Left ventricle myocardium inferior (tissue), 1 donor: ENCODE measurements at places on chromosomes 5 and 9.

- no peak for DNase-seq
Observed at GRCh38 chr5:91031402-91031752, 351.7 kb downstream of the ARRDC3 start.

DNA sequence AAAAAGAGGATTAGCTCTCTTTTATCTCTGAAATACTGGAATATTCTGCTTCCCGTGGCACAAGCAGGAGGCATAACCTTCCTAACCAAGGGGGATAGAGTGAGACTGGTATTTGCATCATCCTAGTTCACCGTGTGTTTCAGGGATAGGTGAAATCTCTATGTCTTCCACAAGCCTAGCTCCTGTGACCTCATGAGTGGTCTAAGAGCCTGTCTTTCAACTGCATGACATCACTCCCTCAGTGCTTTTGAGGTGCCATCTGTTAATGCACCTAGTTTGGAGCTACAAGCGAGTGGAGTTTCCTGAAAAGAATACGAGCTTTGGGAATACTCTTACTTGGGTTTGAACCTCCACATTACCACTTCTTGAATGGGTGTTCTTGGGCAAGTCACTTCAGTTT, 181.8 kb downstream of the PAPPA start:
- no peak for DNase-seq

DNA sequence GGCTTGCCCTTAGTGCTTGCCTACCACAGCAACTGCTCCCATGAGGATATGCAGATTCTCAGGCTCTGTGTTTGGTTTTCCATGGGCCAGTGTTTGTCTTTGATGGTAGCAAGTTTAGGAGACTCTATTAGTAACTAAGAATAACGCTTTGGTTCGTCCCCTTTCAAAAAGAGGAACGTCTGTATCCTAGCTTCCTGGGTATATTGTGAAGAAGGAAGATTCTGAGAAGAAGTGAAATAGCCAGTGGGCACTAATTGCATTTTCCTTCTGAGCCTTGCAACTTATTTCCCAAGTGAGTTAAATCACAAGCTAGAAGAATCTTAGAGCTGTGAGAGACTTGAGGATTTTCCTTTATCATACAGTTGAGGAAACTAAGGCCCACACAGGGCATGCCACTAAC, 376.8 kb downstream of the PIK3R1 start:
- no peak for DNase-seq

- no peak for DNase-seq
Observed at GRCh38 chr5:135709208-135709575, 125.3 kb upstream of the SLC25A48 start.

DNA sequence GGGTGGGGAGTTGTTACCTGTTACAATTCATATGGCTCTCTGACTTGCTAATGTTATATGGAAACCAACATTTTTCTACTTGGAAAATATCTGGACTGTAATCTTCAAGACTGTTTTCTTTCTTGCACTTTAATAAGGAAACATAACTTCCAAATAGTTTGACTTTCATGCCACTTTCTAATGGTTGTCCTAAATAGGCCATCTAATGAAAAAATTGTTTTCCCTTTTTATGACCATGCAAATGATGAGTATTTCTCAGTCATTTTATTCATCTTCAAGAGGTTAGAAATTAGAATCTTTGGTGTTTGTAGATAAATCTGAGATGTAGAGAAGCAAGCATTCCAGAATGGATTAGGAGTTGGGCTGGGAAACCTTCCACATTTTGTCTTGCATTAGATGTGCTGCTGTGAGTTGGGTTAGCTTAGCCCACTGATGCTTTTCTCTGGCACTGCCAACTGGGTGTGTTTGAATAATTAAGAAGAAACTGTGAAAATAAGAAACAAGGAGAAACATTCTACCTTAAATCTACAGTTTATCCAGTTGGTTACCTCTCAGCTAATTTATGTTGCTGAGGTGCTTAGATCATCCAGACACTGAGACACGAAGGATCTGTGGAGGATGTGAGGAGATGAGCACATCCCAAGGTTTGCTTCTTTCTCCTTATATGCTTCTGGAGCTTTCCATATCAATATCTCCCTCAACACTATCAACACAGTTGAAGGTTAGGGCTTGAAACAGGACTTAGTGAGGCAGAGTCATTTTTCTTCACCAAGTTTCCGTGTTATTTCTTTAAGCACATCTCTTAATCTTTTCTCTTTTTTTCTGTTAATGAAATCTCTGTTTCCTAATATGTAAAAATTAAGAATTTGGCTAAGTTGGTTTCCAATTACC, 2.7 kb downstream of the RASGRF2 start:
- no peak for DNase-seq

GRCh38 chr5:61000887-61001286, 55.9 kb downstream of the NDUFAF2 start:
- DNase-seq, result no peak

- no peak for DNase-seq
Observed at GRCh38 chr9:8259028-8259427, 459.4 kb upstream of the DMAC1 start.

- no peak for DNase-seq
Observed at GRCh38 chr9:20786807-20787206, 102.7 kb downstream of the FOCAD start.

- no peak for DNase-seq
Observed at GRCh38 chr9:124541824-124542223, 34.6 kb upstream of the NR5A1 start.

DNA sequence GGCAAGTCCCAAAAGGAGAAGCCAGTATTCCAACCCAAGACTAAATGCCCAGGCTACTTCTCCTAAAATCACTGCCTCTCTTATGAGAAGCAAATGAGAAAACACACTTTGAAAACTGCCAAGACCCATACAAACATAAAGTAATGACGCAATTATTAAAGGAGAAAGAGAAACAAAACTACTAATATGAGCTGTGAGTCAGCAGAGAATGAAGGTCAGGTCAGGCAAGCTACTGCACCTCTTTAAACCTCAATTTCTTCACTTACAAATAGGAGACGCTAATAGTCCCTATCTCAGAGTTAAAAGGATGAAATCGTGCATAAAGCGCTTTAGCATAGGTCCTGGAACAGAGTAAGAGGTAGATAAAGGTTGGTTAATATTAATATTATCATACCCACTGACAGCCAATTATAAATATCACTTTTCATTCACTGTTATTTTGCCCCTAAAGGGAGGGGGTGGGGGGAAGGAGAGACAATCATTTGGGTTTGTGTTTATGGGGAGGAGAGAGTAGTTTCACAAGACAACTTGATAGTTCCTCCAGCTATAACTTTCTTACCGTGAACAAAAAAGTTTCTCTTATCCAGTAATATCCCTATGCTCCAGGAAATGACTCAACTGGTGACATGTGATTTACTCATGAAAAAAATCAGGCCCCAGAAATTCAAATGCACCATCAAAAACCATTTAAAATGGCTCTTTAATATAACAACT, 3.6 kb downstream of the PSMB7 start:
- no peak for DNase-seq

- no peak for DNase-seq
Observed at GRCh38 chr5:23234197-23234596, 273.2 kb upstream of the PRDM9 start.

- DNase-seq, result no peak
Observed at GRCh38 chr5:109041317-109041716, 293.6 kb downstream of the FER start.

DNA sequence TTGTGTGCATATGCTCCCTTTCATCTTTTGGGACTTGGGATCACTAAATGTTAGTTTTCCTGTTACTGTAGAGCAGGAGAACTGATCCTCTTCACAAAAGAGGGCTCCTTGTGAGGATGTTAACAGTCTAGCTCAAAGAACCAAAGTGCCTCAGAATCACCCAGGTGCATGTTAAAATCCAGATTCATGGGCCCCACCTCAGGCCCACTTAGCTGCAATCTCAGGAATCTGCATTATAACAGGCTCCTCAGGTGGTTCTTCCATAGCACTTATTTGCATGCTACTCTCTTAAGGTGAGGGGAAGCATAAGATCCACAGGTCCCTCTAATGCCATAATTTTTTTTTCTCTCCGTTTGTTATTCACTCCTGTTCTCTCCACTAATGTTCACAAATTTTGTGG, 14.8 kb upstream of the MEF2C start:
- no peak for DNase-seq

GRCh38 chr9:16348531-16348930, 521.9 kb downstream of the BNC2 start:
- no peak for DNase-seq

GRCh38 chr9:83382421-83382820, 155.8 kb downstream of the FRMD3 start:
- no peak for DNase-seq

- no peak for DNase-seq
Observed at GRCh38 chr9:93996863-93997262, 41.7 kb upstream of the BARX1 start.

- DNase-seq, result no peak
Observed at GRCh38 chr5:81717860-81718259, 33.0 kb downstream of the SSBP2 start.

DNA sequence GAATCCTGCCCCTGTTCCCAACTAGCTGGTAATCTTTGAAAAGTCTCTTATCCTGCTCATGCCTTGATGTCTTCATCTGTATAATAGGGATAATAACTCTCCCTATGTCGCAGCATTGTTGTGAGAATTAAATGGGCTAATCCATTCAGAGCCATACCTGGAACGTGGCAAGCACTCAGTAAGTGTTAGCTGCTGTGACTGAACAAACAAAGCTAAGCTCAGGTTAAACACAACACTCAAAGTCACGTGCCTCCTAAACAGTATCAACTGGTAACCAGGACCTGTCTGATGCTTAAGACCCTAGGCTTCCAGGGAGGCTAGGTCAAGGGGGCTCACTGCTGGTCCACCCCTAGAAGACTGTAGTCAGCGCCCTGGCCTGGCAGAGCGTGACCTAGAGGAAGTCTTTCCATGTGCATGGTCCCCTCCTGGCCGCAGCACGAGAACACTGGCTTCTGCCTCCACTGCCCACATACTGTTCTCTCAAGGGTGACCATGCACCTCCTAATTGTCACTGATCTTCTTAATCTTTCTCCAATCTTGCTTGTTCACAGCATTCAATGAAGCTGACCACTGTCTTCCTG, 211.1 kb downstream of the TTLL11 start:
- DNase-seq, result no peak

DNA sequence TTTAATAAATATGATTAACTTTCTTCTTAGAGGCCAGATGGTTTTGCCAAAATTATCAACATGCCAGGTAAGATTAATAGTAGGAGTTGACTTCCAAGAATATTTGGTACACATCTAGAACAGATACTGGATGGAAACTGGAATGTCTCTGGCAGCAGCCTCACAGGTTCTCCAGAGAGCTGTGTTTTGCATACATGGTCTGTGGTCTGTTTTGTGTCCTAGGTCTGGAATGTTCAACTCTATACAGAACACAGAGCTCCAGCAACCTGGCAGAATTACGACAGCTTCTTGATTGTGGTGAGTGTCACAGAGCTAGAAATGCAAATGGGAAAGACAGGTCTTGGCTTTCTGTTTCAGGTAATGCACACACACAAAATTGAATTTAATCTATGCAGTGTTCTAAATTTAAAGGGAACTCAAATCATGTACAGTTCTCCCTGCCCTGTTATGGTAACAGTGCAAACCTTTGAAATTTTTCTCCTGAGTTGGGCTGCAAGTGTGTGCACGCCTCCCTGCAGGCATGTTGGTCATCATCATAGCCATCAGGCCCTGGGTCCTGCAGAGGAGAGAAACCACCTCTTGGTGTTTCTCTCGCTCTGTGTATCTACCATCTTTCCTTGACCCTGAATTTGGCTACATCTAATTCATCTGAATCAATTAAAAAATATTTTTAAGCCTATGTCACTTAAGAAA, 58.3 kb downstream of the PIK3R1 start:
- DNase-seq, result no peak

DNA sequence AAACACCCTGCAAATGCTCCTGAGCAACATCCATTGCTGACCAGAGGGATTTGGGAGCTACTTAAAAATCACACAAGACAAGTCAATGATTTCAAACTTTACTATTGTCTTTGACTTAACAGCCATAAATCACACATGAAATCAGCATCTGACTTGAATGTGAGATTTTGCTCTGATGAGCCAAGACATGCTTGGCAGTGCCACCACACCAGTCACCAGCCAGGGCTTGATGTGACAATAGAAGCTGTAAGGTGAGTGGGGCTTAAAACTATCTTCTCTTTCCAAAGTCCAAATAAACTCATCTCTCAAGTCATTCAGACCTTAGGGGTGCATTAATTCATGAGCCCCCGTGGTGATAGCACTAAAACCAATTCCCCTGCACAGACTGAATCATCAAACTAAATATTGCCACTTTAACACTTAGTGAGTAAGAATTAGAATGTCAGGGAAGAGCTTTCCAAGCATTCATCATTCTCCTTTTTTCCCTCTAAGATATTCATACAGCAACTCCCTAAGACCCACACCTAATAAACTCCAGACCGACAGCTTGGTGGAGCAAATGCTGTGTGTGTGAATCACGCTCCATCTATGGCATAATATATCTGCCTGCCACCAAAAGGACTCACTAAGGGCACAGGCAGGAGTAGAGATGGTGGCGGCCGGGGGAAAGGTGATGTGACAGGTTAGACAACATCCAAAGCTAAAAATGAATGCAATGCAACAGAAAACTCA, 119.4 kb downstream of the SPOCK1 start:
- no peak for DNase-seq

GRCh38 chr5:53008751-53009150, 19.6 kb downstream of the ITGA2 start:
- DNase-seq, result no peak

DNA sequence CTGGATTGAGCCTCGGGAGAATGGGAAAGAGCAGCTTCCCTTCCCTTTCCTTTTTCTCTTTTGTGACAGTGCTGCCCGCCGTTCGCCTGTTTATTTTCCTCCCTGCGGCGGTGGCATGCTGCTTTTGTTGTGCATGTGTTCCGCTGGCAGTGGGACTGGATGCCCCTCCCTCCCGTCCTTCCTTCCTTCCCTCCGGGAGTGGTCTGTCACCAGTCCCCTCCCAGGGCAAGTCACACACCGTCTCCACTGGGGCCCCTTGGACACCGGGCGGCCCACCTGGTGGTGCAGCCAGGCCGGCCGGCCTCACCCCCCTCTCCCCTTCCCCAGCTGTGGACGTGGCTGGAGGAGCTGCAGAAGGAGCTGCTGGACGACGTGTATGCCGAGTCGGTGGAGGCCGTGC, 214.7 kb downstream of the TRIO start:
- no peak for DNase-seq

- DNase-seq, result no peak
Observed at GRCh38 chr5:68528821-68529273, 313.3 kb downstream of the PIK3R1 start.

GRCh38 chr9:116174347-116174746, 20.8 kb downstream of the PAPPA start:
- DNase-seq, result no peak

GRCh38 chr9:105698348-105698870, 4.1 kb downstream of the TMEM38B start:
- no peak for DNase-seq

- no peak for DNase-seq
Observed at GRCh38 chr9:95280745-95281144, 36.8 kb downstream of the FANCC start.

GRCh38 chr9:25350011-25350410, 328.2 kb downstream of the TUSC1 start:
- DNase-seq, result no peak
